ENCODE measurements at places on chromosomes 1 and 21.

DNA sequence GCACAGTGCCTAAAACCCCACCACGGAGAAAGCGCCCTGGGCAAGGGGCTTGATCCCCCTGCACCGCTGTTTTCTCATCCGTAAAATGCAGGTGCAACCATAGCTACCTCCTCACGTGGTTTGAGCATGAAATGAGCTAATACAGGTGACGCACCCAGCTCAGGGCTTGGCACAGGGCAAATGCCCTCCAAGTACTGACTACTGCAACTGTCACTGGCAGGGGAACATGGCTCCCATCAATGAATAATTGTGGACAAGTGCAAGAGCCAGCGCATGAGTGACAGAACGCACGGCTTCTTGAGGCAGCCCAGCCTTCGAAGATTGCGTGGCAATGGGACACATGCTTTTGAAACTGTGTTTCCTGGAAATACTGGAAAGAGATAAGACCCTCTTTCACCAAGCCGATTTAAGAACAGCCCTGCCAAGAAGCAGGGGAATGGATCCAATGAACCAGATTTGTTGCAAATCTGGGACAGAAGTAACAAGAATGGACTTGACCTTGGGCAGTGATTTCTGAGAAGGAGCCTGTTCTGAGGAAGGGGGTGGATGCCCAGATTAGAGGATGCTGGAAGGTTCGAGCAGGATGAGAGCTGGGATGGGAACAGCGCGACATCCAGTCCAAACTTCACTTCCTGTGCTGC is 92.8 kb upstream of the IFFO2 start:
- no peak for DNase-seq

- DNase-seq = no peak
Observed at GRCh38 chr1:183310753-183311479, 107.3 kb downstream of the NMNAT2 start.

GRCh38 chr1:26132128-26132833 is 20.7 kb downstream of the PDIK1L start:
- no peak for DNase-seq

DNA sequence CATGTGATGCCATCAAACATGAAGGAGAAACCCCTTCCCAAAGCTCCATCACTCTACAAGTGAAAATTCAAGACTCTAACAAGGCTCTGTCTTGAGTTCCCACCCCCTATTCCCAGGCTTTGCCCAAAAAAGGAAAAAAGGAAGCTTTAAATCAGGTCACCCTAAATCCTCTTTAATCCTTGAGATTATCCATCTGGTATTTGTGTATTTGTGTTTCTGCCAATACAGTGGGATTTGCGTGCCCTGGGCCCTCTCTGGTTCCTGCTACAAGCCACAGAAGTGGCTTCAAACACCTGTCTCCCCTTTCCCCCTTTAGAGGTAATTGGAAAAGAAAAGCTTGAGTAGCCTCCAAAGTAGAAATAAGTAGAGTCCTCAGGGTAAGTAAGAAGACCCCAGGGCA is 120.4 kb downstream of the EDEM3 start:
- no peak for DNase-seq

DNA sequence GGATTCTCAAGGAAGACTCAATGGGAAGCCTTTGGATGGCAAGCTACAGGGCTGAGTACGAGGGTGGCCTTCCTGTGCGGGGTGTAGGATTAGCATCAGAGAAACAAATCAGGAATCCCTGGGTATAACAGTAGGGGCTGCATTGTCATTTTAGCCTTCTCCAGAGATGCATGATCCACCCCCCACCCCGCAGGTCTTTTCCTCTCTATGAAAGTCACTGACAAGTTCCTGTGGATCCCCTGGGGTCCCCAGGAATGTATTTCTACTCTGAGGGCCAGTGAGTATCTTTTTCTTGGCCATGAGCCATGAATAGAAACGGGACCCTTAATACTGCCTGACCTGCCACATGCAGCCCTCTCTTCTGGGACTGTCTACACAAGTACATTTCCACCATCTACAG is 473.0 kb upstream of the VAMP3 start:
- DNase-seq = no peak

DNA sequence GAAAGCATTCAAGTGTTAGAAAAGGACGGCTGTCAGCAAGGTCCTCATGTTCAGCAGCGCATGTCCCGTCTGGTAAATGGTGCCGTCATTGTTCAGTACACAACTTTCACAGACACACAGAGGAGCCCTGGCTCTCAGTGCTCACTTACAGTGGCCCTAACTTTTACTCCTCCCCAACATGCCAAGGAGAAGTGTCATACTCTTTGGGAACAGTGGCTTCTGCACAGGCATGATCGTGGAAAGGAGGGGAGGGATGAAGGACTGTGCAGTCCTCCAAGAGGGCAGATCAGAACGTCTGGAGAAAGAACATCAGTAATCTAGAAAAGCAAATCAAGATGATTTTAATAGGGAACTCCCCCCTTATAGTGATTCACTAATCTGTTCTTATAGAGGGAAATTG is 3.8 kb upstream of the GRHL3 start:
- DNase-seq = no peak

Data from dorsolateral prefrontal cortex (tissue), 122 donors.